ENCODE measurements at places on chromosomes 16 and 17. TPM values are rescaled to one million over a fixed set of nuclear protein-coding genes. Genes with fewer than 3 reads are reported as not detected.
A peak's percentile ranks its signal among the peaks of the same experiment; 100 is the strongest.

The KCNH6 gene
- total RNA-seq = 0.72 TPM

GRCh38 chr16:18788828-18789514, 1.2 kb downstream of the RPS15A start:
- DNase-seq = peak; percentile 32

- no peak for DNase-seq
These were observed 405.5 kb upstream of the PSMD7 start for GRCh38 chr16:73891129-73891542.

The NLK gene
- total RNA-seq = 28.4 TPM

GRCh38 chr16:84780544-84781376, 39.0 kb upstream of the CRISPLD2 start:
- no peak for DNase-seq

The GRAPL gene
- 2.9 TPM for total RNA-seq

The CD79B gene
- not detected for total RNA-seq

DNA sequence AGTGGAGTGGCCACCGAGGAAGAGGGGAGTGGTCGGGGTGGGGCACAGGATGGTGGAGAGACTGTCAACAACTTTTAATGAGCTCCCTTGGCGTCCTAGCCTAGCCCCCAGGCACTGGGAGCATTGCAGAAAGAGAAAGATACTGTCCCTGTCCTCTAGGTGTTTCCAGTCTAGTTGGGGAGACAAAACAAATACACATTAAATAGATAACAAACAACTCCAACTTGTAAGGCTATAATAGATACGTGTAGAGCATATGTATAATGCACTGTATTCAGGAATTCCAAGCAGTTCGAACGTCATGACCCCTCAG, 435 bp upstream of the UBE2O start:
- DNase-seq = no peak

All from stomach (tissue), 19 donors.